ENCODE measurements at places on chromosomes 7 and 10.

DNA sequence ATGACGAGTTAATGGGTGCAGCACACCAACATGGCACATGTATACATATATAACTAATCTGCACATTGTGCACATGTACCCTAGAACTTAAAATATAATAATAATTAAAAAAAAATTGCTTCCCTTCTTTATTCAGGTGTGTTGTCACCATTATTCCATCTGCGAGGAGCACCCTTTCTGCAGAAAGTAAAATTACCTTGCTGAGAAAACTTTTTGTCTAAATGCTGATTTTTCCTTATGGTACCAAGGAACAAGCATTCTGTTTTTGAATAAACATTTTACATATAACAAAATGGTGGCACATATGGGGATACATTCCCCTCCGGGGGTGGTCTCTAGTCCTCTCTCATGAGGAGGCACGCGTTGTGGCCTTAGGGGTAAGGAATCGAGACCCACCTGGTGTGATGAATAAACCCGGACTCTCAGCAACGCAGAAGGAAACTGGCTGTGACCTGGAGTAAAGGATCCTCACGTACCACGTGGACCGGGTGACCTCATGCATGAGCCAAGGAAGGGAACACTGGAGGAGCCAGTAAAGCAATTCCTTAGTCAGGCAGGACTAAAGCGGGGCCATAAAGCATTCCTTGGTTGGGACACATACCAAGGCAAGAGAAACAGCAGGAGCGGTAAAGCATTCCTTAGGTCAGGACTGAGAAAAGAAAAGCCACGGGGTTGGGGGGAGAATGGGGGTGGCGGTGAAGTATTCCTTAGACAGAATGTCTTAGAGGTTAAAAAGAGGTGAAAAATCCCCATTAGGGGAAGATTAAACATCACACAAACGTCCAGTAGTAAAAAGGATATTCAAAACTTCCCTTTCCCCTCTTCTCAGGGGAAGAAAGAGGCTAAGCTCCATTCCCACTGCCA is 20.8 kb upstream of the OPTN start:
- no peak for DNase-seq

DNA sequence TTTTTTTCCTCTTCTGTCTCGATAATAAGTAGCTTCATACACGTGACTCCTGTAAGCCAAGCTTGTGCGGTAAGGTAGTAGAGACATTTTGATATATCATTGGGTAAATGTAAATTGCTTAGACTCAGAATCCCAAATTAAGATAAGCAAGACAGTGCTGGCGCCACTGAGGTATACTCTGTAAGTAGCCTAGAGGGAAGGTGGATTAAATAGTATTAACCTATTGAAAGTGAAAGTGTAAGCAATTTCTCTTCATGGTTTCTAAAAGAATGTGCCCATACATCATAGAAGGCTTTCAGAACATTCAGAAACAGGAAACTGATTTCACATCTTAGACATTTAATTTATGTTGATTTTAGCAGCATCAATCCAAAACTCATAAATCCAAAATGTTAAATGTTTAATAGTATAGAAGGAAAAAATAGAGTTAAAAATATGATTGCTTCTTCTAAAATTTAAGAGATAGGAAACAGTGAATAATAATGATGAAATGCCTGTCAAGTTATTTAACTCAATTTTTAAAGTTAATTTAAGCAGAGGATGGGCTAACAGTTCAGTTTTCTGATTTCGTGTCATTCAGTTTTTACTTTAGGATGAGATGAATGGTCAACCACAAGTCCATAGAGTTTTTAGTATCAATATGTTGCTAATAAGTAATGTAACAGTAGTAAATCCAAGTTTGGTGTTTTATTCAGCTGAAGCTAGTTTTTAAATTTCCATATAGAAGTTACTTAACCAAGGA is 36.8 kb downstream of the LRRC72 start:
- DNase-seq, result peak; percentile 64

DNA sequence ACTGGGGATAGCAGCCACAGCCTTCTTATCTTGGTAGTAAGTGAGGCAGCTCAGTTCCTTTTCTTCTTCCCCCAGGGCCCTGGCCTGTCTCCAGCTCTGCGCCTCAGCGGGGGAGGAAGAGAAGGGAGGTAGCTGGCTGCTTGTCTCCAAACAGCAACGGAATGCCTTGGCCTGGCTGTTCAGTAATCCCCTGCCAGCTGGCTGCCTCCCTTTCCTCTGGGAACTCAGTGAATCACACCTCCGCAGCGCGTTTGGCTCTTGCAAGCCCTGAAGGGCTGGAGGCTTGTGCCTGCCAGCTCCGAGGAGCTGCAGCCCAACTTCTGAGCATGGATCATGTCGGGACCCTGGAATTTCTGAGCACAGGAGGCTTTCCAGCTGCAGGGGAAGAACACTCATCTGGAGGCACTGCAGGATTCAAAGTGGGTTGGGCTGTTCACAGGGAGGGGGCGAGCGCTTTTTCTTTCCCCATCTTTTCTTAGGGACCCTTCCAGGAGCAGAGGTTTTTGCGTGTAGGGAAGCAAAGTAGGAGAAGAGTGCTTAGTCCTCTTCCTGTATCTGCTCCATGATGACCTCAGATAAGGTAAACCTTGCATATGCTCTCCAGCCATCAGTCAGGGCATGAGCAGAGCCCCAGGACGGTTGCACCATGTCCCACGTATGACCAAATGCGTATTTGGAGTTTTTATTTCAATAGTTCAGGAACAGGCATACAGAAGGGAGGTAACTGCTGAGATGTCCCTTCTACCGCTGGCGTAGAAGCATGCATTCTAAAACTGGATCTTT is 253.2 kb upstream of the INHBA start:
- peak; percentile 41 for DNase-seq

DNA sequence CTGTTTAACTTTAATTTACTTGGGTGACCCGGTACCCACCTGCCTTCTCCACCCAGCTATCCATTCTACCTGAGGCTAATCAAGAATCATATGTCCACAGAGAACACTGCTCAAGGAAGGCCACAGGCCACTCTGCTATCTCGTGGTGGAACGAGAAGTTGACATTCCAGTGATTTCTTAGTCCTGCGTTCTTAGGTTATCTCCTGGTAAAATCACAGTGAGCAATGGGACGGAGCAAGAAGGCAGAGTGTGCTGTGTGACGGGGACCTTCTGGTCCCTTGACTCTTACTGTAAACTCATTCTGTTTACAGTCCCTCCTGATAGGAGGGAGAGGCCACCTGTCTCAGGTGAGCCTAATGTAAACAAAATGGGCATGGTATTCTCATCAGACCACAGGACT is 256.6 kb downstream of the TNS3 start:
- DNase-seq, result no peak

DNA sequence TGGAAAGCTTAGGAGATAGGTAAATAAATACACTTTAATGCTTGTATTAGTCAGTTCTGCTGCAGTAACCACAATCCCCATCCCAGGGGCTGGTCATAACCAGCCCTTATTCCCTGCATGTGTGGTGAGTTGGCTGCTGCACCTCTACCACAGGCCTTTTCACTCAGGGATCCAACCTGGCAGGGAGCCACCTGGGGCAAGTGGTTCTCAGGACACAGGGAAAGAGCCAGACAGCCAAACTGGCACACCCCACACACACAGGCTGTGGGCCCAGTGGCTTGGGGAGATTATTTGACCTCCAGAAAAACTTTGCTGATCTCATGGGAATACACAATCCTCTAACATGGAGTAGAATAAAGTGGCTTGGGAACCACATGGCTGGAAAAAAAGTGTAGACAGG is 400.0 kb upstream of the RNF32 start:
- DNase-seq, result no peak

GRCh38 chr10:97584798-97585438 is 729 bp downstream of the HOGA1 start:
- DNase-seq, result no peak

DNA sequence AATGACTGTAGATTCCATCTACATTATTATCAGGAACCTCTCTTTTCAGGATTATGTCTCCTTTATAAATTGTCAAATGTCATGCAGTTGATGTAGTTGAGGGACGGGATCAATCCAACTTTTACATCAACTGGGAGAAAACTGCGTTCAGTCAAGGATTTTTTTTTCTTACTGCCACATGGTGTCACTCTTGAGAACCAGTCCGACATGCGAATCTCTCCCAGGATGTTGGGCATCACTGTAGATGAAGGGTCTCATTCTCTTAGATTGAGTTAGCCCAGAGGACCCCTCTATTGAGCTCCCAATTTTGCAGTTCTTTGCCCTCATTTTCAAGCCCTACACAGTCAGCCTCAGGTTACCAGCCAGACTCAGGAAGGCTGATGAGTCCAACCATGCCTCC is 120.3 kb upstream of the PTPRZ1 start:
- DNase-seq, result no peak

DNA sequence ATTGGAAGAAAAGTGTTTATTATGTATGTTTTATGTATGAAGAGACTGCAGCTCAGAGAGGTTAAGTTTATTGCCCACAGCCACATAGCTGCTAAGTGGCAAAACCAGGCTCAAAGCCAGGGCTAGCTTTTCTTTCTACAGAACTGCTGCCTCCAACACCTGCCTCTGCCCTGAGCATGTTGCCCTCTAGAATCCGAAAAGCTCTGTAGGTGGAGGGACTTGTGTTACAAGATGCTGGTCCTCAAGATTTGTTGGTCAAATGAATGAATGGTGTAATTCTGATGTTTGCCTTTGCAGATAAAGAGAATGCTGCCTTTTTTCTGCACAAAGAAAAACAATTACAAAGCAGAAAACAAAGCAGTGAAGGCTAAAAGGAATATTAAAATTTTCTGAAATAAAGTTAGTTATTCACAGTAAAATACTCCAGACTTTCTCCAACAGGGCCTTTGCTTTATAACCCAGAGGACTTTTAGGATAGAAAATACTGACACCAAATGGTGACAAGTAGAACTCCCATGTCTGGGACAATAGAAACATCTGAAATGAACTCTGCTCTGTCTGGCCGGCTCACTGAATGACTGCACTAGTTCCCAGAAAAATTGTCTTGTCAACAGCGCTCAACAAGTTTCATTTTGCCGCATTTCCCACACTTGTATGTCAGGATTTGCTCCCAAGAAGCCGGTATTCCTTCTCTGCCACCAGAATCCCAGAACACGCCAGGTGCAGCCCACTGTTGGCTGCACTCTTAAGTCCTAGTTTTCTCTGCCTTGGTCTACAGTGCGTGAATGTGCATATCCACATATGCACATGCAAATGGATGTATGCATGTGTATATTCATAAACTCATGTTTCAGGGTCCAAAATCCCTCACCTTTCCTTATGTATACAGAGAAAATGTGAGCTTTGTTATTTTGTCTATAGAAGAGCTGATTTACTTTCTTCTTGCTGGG is 11.0 kb upstream of the DNTT start:
- peak; percentile 68 for DNase-seq

- no peak for DNase-seq
Observed at GRCh38 chr7:85074992-85075391, 111.9 kb downstream of the SEMA3D start.

- no peak for DNase-seq
Observed at GRCh38 chr10:104577163-104577562, 63.9 kb upstream of the SORCS3 start.

- no peak for DNase-seq
Observed at GRCh38 chr10:1375346-1376170, 319.4 kb downstream of the WDR37 start.

GRCh38 chr10:3239066-3239919 is 66.7 kb upstream of the PITRM1 start:
- peak; percentile 49 for DNase-seq

GRCh38 chr10:71067098-71067740 is 145.2 kb upstream of the UNC5B start:
- DNase-seq, result peak; percentile 49

- peak; percentile 89 for DNase-seq
Observed at GRCh38 chr10:3874990-3875841, 90.2 kb upstream of the KLF6 start.

DNA sequence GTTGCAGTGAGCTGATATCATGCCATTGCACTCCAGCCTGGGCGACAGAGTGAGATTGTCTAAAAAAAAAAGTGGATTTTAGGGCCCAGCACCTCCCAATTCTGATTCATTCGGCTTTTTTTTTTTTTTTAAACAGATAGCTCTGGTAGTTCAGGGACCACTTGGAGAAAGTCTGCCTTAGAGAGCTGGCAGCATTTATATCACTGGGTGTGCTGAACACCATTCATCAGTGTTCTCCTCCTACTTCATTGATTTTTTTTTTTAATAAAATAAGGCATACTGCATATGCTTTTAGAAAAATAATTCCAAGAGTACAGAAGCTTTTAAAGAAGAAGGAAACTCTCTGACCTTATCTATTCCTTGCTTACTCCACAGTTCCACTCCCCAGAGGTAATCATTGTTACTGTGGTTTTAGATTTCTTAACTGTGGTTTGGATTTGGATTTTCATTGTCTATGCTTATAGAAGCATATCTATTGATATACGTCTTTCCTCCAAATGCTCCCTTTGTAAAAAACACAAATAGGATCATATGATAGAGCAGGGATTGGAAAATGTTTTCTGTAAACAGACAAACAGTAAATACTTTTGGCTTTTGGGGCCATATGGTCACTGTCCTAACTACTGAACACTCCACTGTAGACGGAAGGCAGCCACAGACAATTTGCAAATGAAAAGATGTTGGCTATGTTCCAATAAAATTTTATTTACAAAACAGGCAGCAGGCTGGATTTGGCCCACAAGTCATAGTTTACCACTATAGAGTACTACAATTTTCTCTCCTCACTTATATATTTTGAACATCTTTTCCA is 21.1 kb upstream of the SAR1A start:
- DNase-seq, result no peak

DNA sequence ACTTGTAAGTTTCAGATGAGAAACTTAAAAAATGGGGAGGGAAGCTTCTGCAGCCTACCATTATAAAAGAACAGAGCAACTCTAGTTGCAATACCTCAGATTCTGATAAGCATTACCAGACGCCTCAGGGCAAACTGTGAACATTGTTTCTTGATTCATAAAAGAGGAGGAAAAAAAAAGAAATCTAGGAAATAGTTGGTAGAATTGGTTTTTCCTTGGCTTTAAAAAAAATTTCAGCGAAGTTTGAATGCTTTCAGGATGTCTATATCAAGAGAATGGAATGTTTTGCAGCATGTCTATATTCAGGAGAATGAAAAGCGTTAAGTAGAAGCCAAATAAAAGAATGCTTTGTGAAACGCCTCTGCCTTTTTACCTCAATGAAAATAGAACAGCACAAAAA is 17.5 kb upstream of the ANLN start:
- no peak for DNase-seq

All from inflammatory macrophage treated with lipopolysaccharide for 4 hours (primary cell).